ENCODE measurements at places on chromosomes 5 and 9. TPM values are rescaled to one million over a fixed set of nuclear protein-coding genes. Genes with fewer than 3 reads are reported as not detected.

Gene KCNV2
- total RNA-seq = not detected

Gene PTPN3
- total RNA-seq = 0.56 TPM

Gene CMYA5
- total RNA-seq = 0.15 TPM

Gene CNTLN
- 0.36 TPM for total RNA-seq

Gene ENTPD2
- total RNA-seq = not detected

Gene SARDH
- total RNA-seq = 6.5 TPM

DNA sequence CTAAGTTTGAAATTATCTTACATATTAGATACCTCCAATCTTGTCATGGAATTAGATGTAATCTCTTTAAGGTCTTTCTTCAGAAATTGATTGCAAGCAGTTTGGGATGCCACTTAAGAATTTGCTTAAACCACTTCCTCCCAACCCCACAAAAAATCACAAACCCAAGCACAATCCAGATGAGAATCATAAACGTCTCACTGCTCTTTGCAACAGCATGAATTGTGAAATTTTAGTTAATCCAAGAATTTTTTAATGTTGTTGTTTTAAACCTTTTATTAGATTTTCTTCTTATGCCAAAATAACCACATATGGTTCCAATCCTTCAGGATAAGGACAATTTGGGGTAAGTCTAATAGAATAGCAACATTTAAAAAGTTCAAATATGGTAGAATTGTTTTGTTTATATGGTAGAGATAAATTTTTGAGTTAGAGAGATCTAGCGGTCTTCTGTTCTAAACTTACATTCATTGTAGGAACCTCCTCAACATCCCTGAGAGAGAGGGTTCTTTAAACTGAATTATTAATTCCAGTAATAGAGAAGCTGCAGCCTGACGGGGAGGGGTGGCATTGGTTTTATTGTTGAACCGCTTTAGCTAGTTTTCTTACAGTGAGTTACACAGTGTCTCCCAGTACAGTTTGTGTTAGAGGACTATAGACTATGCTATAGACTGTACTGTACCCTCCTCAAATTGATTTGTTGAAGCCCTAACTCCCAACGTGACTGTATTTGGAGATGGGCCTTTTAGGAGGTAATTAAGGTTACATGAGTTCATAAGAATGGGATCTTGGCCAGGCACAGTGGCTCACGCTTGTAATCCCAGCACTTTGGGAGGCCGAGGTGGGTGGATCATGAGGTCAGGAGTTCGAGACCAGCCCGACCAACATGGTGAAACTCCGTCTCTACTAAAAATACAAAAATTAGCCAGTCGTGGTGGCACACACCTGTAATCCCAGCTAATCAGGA lies 24.8 kb upstream of the IL6ST start:
- H3K4me3 ChIP-seq = no peak overlapping the region
- H3K4me1 ChIP-seq = peaks cover 12% of the 10 kb centered on the region
- no peaks in the 10 kb centered on the region for H3K27me3 ChIP-seq
- DNase-seq = no peak
- no peak overlapping the region for H3K27ac ChIP-seq
- peaks cover 3% of the 10 kb centered on the region for H3K36me3 ChIP-seq

- H3K36me3 ChIP-seq = no peaks in the 10 kb centered on the region
- H3K27ac ChIP-seq = no peak overlapping the region
- H3K4me1 ChIP-seq = peaks cover 67% of the 10 kb centered on the region
- no peak overlapping the region for H3K4me3 ChIP-seq
- DNase-seq = no peak
Observed at GRCh38 chr5:170310256-170310926, 12.8 kb upstream of the LCP2 start.

- H3K27ac ChIP-seq = no peak overlapping the region
- H3K4me3 ChIP-seq = no peak overlapping the region
- H3K36me3 ChIP-seq = peaks cover 32% of the 10 kb centered on the region
- DNase-seq = no peak
Observed at GRCh38 chr5:79653843-79654242, 35.8 kb upstream of the CMYA5 start.

- H3K27ac ChIP-seq = no peak overlapping the region
- H3K27me3 ChIP-seq = no peaks in the 10 kb centered on the region
- DNase-seq = no peak
Observed at GRCh38 chr5:41721516-41721915, 148.7 kb downstream of the OXCT1 start.

DNA sequence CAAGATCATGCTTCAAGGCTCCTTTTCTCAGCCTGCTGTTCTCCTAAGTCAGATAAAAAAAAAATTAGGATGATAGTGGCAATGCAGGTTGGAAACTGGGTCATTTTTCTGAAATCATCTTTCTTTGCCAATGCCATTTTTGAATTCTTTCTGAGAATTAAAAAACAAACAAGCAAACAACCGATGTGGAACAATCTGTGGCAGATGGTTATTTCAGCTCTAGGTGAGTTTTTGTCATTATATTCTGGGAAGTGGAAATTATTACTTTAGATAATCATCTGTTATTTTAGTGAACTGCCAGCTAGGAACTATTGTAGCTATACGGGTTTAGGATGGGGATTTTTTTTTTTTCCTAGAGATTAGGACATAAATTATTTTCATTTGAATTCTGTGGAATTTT lies 129.7 kb downstream of the NTRK2 start:
- no peak overlapping the region for H3K27ac ChIP-seq
- H3K27me3 ChIP-seq = no peaks in the 10 kb centered on the region
- H3K4me3 ChIP-seq = no peak overlapping the region
- H3K36me3 ChIP-seq = no peaks in the 10 kb centered on the region
- no peak for DNase-seq
- H3K4me1 ChIP-seq = no peaks in the 10 kb centered on the region

DNA sequence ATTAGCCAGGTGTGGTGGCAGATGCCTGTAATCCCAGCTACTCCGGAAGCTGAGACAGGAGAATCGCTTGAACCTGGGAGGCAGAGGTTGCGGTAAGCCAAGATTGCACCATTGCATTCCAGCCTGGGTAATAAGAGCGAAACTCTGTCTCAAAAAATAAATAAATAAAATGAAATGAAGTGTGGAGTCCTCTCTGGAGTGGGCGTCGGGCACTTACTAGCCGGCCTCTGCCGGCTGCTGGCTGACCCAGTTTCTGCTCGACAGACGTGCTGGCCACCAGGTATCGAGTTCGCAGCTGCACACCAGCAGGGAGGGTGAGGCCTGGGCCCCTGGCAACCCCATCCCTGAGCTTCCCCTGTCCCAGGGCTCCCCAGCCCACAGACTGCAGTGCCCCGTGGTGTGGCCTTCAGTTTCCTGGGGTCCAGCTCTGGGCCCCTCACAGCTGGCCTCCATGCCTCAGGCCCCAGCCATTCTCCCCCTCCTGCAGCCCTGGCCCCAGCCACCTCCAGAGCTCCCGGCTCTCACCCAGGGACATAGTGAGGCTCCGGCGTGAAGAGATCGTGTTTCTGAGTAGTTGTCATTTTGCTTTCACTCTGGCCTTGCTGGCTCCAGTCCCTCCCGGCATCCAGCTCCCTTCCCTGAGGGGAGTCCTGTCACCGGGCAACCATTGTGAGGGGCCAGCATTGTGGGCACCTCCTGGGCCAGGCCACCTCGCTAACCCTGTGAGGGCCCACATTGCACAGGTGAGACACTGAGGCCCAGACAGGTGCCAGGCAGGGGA lies 3.8 kb upstream of the STPG3 start:
- no peaks in the 10 kb centered on the region for H3K27me3 ChIP-seq
- H3K27ac ChIP-seq = no peak overlapping the region
- H3K4me1 ChIP-seq = peaks cover 10% of the 10 kb centered on the region
- DNase-seq = no peak
- H3K4me3 ChIP-seq = no peak overlapping the region
- peaks cover 17% of the 10 kb centered on the region for H3K36me3 ChIP-seq

GRCh38 chr5:66888613-66889012 lies 292.4 kb downstream of the MAST4 start:
- peaks cover 28% of the 10 kb centered on the region for H3K27me3 ChIP-seq
- no peak for DNase-seq
- H3K4me1 ChIP-seq = peaks cover 12% of the 10 kb centered on the region
- no peak overlapping the region for H3K27ac ChIP-seq
- no peaks in the 10 kb centered on the region for H3K36me3 ChIP-seq
- H3K4me3 ChIP-seq = no peak overlapping the region

DNA sequence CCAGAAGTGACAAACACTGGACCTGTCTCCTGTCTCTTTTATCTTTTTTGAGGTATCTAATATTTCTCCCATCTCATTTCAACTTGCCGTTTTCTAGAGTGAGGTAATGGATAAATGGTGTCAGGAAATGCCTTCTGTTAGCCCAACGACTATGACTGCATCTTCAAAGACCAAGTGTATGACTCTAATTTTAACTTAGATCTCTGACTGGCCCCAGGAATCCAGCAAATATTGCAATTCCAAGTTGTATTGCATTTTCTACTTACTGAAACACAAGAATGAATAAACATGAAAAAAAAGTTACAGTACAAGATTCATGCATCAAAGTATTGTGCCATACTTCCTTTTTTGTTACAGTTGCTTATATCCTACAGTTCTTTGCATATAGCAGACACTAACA lies 26.3 kb downstream of the SLC28A3 start:
- no peak overlapping the region for H3K27ac ChIP-seq
- no peak for DNase-seq
- no peaks in the 10 kb centered on the region for H3K27me3 ChIP-seq
- H3K4me1 ChIP-seq = peaks cover 6% of the 10 kb centered on the region
- H3K4me3 ChIP-seq = no peak overlapping the region

Measured in activated CD4-positive, alpha-beta memory T cell treated with anti-CD3 and anti-CD28 coated beads for 36 hours (primary cell).